ENCODE measurements at places on chromosomes 16 and 17.

- no peak for DNase-seq
These were observed at the start of gene HOXB7 for GRCh38 chr17:48610282-48611211. HOXB7 (minus strand) TSS chr17:48611017; CDS start chr17:48610918, 99 bp downstream.

- no peak for DNase-seq
These were observed 201.1 kb upstream of the ASIC2 start for GRCh38 chr17:33494151-33494550.

DNA sequence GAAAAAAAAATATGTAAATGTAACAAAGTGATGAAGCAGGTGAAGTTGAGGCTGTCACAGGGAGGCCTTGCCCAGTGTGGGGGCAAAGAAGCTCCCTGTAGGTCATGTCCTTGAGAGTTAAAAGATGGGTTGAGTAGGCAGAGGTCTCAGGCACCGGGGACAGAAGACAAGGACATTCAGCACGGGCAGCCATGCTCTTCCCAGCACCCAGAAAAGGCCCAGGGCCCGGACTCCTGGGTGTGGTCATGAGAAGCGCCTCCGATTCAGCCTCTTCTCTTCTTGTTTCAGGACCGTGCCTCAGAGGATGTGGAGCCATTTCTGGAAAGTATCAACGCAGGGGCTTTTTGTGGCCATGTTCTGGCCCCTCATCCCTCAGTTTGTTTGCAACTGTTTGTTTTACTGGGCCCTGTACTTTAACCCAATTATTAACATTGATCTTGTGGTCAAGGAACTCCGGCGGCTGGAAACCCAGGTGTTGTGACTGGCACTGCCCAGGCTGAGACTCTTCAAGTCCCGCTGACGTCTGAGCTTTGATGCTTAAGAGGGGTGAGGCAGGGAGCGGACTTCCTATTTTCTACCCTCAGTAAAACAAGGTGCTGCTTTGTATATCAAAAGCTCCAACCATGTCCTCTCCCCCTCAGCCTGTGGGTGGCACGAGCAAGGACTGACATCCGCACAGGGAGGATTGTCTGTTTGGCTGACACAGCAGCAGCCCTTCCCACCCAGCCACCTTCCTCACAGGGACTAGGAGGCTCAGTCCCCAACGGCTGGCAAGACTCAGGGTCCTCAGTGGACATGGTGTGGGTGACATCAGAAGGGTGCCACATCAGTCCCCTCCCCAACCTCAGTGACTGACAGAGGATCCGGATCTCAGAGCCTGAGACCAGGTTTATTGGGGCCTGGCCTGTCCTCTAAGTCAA, 26.5 kb downstream of the PLA2G10 start:
- DNase-seq = no peak

DNA sequence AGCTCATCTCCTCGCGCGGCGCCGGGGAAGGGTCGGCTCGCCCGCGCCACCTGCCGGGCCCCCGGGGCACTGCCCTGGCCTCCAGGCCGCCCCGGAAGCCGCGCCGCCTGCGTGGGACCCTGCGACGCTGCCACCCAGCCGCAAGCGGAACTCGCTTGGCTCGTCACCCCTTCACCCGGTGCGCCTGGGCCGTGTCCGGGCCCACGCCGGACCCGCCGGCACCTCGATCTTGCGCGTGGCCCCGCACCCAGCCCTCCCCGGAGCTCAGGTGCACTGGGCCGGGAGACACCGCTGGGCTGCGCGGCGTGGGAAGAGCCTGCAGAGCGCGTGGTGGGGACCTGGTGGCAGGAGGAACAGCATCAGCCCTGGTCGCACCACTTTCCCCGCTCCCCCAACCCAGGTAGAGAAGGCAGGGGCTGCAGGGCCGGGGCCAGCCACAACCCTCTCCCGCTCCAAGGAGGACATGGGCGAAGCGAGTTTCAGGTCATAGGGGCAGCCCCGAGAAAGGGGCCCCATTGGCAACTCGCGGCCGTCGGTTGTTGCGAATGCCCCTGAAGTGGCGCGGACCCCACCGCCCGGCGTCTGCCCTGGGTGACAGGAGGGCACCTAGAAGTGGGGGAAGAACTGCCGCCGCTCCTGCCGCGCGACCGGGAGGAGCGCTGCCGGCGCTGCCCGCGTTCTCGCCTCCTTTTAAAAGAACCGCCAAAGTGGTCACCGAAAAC, 363 bp upstream of the MIF4GD start:
- DNase-seq = peak; percentile 76

DNA sequence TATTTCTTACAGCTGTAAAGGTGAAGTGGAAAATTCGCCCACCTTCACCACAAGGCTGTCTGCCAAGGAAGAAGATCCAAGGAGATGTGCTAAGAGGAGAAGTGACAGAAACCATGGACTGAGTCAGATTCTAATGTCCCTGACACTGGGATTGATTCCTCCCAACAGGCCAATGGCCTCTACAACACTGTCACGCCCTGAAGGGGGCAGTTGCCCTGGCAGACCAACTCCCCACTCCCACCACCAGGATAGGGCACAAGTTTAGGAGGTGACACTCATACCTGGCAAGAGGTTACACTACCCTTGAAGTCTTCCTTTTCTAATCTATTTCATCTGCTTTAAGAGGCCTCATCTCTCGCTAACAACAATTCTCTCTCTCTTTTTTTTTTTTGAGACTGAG, 16.1 kb downstream of the PIP4K2B start:
- no peak for DNase-seq

GRCh38 chr17:44591206-44591605, 33.9 kb downstream of the FZD2 start:
- no peak for DNase-seq

- DNase-seq = no peak
These were observed 831 bp downstream of the SMIM22 start for GRCh38 chr16:4795828-4796572.
